ENCODE measurements at places on chromosomes 12 and 14.

- DNase-seq, result no peak
Measured at GRCh38 chr14:76305268-76305826, 70.6 kb upstream of the ESRRB start.

DNA sequence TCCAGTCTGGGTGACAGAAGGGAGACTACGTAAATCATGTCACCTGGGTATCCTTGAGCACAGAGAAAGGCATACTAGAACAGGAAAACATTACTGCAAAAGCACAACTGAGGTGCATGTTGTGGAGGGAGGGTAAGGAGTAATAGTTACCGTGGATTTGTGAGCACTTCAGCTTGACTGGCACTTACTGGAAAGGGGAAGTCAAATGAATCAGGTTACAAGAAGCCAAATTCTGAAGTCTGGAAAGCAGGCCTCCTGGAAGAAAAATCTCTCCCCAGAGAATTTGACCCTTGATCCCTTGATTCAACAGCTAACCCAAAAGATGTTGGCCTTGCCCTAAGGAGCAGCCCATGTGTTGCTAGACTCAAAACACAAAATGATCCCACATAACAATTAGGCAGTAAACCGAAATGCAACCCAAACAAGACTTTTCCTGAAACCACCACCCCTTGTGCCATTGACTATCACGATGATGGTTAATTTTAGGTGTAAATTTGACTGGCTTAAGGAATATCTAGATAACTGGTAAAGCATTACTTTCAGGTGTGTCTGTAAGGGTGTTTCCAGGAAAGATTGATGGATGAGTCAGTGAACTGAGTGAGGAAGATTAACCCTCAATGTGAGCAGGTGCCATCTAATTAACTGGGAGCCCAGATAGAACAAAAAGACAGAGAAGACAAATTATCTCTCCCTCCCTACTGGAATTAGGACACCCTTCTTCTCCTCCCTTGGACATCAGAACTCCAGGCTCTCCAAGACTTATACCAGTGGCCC is 108.8 kb downstream of the SLC25A21 start:
- DNase-seq, result no peak

- DNase-seq, result no peak
Measured at GRCh38 chr14:90056826-90057225, 5.0 kb upstream of the KCNK13 start.

- DNase-seq, result no peak
Measured at GRCh38 chr14:52051871-52052270, 17.0 kb downstream of the NID2 start.
